ENCODE measurements at places on chromosomes 11 and 22.

GRCh38 chr11:119882316-119882715 lies 153.3 kb upstream of the NECTIN1 start:
- no peak for DNase-seq

- DNase-seq, result no peak
Measured at GRCh38 chr11:35098855-35099254, 40.1 kb upstream of the CD44 start.

DNA sequence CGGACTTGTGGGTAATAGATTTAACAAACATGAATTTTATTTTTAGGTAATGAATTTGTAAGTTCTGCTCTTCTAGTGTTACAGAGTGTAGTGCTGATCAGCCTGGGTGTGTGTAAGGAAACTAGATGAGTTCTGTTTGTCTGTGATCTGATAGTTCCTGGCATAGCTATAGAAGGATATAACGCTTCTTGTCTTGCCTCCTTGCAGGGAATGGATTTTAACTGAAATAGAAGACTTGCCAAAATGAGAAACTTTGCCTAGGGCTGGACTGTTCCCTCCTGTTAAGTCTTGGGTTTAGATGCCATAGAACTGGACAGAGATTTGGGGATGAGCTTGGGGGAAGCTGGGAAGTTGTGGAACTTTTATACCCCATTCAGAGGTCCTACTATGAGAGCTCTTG lies 11.6 kb downstream of the CCDC81 start:
- DNase-seq, result no peak

DNA sequence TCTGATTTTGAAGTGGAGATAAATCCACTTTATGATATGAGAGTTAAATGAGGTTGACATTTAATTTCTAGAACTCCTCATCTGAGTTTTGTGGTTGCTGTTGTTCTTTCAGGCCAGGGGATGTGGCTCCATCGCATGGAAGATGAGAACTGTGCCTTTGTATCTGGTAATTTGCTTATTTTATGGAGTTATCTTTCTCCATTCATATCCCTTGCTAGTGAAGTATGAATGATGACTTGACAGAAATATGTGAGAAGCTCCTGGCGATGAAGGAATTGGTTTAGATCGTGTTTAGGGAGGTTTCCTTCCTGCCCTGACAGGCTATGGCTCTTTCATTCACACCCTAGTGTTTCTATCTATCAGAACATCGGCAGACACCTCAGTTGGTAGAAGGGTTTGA lies 393.7 kb downstream of the ETS1 start:
- DNase-seq, result no peak

DNA sequence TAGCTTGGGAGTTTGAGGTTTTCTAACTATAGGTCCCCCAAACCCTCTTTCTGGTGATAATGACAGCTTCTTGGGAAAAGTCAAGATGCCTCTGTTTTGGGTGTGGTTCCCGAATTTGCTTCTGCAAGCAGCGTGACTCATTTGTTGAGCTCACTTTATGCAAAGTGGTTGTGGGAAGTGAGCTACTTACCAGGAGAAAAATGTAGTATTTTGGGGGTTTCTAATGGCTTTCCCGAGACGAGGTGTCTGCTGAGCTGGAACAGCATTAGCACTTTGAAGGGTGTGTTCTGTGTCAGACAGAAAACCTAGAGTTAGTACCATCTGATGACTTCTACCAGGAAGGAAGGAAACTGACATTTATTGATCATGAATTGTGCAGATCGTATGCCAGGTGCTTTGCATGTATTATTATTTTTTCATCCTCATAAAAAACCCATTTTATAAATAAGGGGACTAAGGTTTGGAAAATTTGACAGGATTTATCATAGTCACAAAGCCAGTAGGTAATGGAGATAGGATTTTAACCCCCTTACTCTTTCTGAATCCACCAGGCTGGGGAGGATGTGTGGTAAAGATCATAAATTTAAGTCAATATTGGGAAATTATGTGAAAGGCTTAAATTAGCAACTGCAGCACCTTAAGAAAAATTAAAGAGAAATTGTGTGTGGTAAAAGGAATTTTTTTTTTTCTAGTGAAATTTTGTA lies 108.8 kb upstream of the CD44 start:
- DNase-seq, result no peak

GRCh38 chr11:10902301-10903063 lies 44.6 kb upstream of the ZBED5 start:
- DNase-seq, result no peak

DNA sequence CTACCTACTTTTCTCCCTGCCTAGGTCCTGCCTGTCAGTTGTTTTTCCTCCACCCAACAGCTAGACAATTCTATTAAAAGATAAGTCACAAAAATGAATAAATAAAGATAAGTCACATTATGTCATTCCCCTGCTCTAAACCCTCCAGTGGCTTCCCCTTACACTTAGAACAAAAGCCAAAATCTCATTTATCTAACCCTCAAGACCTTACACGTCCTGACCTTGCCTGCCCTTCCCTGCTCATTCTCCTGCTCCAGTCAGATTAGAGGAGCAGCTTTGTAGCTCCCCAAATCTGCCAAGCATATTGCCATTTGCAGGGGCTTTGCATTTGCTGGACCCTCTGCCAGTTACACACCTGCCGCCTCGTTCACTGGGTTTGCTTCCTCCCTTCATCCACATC lies 16.7 kb downstream of the KREMEN1 start:
- DNase-seq, result no peak

All from brain pericyte (primary cell).